ENCODE measurements at places on chromosomes 2 and 18.

DNA sequence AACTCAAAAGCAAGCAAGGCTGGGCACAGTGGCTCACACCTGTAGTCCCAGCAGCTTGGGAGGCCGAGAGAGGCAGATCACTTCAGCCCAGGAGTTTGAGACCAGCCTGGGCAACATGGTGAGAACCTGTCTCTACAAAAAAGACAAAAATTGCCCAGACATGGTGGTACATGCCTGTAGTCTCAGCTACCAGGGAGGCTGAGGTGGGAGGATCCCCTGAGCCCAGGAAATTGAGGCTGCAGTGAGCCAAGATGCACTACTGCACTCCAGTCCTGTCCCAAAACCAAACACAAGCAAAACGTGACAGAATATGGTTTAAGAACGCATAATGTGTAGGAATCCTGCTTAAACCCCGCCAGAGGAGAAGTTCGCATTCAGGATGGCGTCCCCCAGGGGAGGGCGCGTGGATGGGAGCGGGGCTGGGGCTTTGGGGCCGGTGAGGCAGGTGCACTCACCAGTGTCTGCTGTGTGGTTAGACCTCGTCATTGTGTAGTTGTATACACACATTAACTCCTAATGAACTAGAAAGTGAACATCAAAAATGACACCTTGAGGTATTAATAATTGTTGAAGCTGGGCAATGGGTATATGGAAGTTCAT lies 5.4 kb downstream of the COLEC11 start:
- DNase-seq, result no peak

DNA sequence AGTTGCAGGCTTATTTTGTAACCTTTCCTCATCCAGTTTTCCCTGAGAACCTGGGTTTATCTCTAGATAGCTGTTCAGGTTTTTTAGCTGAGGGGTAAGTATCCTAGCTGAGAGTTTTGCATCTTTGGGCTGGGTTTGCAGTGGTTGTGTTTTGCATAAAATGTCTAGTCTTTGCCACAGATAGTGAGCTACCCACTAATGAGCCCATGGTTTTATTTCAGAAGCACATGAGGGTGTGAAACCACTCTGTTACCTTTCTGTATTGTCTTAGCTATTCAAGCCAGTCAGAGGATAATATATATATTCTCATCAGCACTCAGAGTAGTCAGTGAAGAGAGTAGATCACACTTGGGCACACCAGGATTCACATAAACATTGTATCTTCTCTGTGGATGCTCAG lies 24.6 kb upstream of the TXNDC2 start:
- DNase-seq, result no peak

DNA sequence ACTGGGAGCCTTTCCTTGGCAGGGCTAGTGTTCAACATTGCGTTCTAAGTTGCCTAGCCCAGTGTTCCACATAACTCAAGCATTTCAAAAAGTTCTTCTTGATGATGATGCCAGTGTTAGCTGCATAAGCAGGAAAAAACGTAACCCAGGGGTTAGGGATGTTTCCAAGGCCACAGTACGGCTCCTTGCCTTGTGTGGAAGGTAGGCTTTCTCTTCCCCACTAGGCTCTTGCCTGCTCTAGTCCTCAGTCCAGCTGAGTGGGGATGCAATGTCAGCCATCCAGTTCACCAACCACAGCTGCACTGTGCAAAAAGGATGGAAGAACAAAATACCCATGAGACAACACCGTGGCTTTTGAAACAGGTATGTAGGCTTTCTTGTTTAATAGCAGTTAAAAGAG lies 28.0 kb upstream of the CYP26B1 start:
- no peak for DNase-seq

DNA sequence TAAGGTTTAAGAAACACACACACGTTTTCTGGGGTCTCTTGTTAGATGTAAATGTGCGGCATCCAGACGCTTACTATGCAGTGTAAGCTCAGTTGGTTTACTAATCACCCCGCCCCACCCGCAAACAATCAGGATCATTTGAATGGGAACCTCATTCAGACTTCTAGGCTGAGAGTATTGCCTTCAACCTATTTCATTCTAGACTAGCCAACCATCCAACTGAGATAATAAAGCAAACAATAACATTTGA lies 1.3 kb upstream of the FIGN start:
- no peak for DNase-seq

DNA sequence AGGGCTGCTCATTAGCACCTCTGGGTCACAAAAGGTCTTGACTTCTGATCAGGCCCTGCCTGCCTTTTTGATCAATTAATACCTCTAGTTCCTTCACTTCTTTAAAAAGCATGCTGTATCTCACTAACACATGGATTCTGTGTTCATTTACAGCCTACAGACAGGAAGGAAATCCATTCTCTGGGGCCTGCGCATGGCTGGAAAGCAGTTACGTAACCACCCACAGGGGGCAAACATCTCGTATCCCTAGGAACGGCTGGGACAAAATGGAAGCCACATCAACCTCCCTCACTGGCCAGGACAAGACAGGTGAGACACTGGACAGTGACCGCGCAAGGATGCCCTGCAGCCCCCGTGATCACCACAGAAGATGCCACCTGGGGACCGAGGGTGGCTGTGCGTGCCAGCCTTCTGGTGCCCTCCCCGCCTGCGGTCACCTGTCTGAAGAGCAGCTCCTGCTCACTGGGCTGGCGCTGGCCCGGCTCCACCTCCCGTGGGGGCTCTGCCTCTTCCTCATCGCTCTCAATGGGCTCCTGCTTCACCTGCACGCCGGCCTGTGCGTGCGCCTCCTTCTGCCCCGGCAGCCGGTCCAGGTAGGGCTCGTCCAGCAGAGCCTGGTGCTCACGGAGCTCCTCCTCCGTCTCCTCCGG lies 266.9 kb downstream of the TWIST2 start:
- peak; percentile 8 for DNase-seq

DNA sequence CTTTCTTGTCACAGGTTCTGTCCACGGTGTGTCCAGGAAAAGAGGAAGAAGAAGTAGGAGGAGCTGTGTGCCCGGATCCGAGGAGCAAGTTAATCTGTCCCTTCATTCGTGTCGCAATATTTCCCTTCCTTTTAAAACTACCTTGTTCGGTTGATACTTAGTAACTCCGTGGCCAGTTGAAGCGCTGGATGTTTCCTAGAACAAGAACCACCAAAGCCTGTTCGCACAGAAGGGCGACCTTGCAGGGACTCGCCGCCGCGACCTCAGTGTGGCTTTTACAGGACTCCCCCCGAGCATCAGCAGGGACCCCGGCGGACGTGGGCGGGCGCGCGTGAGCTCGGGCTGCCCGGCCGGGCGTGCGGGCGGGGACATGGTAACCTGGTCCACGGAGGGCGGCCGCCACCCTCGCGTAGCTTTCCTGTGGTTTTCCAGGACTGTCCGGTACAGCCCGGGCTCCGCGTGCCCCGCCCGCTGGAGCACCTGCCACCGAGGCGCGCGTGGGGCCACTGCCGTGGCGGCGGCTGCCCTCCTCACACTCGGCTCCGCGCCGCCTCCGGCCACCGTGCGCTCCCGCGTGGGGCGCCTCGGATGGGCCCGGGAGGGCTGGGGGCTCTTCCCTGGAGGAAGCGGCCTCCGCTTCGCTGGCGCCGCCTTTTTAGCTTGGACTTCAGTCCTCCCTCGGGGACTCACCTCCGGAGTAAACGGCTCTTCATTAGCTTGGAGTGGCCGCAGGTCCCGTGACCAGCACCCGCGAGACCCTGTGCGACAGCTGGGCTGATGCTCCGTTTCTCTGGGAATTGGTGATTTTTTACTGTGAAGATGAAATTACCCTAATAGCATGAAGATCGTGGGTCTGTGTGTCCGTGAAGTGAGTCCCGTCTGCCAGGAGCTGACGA lies 9.2 kb upstream of the D2HGDH start:
- DNase-seq, result peak; percentile 23

All from hematopoietic multipotent progenitor cell treated with erythropoietin and hydrocortisone succinate and interleukin-3 and kit ligand, for 6 days (in vitro differentiated cells).